SK-N-DZ (cell line): ENCODE measurements at places on chromosomes 16 and 17.

- DNase-seq, result no peak
Measured at GRCh38 chr17:53971361-53971760, 148.6 kb downstream of the KIF2B start.

GRCh38 chr16:49763826-49764225 is 92.1 kb downstream of the ZNF423 start:
- DNase-seq, result no peak

GRCh38 chr16:82694239-82694874 is 67.6 kb downstream of the CDH13 start:
- DNase-seq, result no peak

GRCh38 chr17:45908460-45908859 is 14.1 kb downstream of the MAPT start:
- no peak for DNase-seq

- no peak for DNase-seq
Measured at GRCh38 chr16:81681311-81681710, 97.8 kb upstream of the PLCG2 start.

DNA sequence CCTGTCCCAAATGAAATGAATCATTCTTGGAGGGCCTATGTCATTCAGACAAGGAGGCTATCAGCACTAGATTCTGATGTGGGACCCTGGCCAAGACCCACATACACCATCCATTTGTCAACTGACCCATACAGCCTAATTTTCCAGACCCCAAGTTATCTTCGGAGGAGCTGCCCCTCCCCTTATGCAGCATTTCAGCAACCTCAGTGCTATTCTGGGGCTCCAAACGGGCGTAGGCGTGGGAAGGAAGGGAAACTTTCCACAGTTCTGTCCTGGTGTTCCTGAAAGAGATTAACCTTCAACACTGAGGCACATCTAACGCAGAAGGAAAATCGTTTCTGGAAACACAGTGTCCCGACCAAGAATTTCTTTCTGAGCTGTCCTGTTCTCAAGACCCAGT is 86.7 kb downstream of the MYH11 start:
- DNase-seq, result no peak

DNA sequence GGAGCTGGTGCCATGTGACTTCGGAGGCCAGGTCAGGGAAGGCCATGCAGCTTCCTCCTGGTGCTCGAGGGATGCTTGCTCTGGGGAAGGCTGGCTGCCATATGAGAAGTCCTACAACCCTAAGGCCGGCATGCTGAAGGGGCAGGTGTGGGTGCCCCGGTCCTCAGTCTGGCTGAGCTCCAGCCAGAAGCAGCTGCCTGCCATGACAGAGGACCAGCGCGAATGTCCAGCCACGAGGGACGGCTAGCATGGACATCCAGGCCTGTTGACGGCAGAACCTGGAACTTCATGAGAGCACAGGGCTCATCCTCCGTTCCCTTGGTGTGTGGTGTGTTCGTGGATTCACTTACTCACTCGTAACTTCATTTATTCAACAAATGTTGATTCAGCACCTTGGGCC is 140.6 kb downstream of the IRF8 start:
- DNase-seq, result no peak

- no peak for DNase-seq
Measured at GRCh38 chr16:4664538-4665418, 28.6 kb upstream of the NUDT16L1 start.

- DNase-seq, result no peak
Measured at GRCh38 chr17:78429618-78429995, 51.2 kb downstream of the PGS1 start.

DNA sequence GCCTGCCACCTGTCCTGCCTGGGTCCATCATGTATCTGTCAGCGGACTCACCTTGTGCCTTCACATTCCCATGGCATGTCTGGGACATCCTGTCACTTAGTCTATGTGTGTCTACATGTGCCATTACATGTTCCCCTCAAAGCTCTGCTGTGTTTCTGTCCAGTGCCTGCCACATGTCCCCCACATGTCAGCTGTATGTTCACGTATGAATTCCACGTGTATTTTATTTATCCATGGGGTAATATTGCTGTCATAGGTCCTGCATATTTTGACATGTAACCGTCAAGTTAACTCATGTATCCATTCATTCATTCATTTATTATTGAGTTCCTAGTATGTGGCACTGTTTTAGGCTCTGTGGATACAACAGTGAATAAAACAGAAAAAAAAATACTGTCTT is 20.8 kb downstream of the TMEM92 start:
- DNase-seq, result no peak

- DNase-seq, result no peak
Measured at GRCh38 chr17:37719866-37720265, 25.0 kb downstream of the HNF1B start.

DNA sequence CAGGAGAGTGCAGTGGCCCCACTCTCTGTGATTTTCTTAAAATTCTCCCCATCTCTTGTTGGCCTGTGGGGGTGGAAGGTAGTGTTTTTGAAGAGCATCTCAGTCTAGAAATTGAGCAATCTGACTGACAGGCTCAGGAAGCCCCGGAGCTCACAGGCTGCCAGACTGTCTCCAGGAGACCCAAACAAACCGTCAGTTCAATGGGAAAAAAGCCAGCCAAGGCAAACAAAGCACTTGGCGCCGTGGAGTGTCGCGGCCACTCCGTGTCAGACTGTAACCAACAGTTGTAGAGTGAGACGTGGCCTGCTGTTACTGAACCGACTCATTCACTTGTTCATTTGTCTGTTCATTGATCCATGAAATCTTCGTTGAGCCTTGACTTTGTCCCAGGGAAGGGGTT is 33.7 kb downstream of the RGS9 start:
- DNase-seq, result no peak

GRCh38 chr16:27911486-27911885 is 152.0 kb downstream of the GSG1L start:
- no peak for DNase-seq

DNA sequence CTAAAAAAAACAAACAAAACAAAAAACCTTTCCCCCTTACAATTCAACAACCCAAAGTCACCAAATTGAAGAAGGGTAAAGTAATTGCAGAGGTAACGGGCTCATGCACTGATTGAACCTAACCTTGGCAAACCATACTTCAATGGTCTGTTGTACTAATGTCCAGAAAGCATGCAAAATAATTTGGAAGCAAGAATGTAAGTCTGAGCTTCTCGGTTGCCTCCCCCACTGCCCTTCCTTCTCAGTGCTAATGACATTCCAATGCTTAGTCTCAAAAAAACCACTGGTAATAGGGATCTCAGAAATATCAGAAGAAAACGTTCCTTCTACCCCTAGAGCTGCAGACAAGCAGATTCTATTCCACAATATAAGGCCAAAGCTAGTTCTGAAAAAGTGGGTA is 15.8 kb downstream of the KRABD2 start:
- DNase-seq, result no peak

GRCh38 chr17:42399948-42400843 is 12.0 kb upstream of the STAT3 start:
- no peak for DNase-seq

GRCh38 chr17:66567234-66568170 is 265.1 kb downstream of the PRKCA start:
- peak; percentile 64 for DNase-seq

DNA sequence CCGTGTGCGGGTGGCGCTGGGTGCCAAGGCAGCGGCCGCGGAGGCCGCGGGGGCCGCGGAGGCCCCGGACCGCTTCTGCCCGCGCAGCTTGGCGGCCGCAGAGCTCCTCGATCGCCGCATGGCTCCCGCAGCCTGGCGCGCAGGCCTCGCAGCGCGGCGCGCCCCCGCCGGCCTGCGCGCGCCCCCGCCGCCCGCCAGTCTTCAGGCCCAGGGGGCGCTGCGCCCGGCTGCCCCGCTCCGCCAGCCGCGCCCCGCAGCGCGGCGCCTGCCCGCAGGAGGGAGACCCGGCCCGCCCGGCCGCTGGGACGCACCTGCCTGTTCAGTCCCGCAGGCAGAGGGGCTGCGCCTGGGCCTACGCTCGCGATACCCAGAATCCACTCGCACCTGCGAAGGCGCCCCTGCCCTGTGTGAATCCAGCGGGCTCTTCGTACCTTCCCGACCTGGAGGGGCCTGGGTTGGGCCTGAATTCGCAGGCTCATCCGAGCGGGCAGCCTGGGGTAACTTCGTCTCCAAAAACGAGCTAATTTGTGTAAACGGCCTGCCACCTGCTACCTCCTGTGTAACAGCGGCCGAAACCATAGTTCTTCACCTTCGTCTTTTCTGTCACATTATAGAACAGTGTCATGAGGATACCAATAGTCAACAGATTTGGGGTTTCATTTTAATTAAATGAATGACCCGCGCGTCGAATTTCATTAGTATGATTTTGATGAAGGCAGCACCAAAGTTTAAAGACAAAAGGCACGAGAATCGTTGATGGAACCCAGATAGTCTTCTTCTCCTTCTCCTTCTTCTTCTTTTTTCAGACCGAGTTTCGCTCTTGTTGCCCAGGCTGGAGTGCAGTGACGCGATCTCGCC is at the start of gene CENPV:
CENPV (minus strand) TSS at position 153 of the 858 bp plus-strand sequence; CDS start at position 120, 33 bp downstream.
- DNase-seq, result peak; percentile 63
